Umbilical cord (tissue), 2 donors: ENCODE measurements at places on chromosomes 16 and 17.

DNA sequence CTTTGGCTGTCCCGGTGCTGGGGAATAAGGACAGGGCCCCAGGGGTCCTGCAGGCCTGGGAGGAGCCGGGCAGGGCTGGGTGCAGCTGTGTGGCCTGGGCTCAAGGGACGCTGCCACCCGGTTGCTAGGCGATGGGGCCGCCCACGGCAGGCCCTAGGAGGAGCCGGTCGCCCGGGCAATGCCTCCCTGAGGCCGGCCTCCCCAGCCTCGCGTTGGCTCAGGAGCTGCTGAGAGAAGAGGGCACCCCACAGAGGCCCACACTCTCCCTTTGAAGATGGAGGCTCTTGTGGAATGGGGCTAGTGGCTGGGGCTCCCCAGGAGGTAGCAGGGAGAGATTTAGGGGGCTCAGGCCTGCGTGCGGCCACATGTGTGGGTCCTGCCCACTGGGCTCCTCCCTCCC lies at the start of gene CIBAR2:
CIBAR2 (minus strand) TSS at position 109 of the 400 bp plus-strand sequence. CDS start 120 bp downstream, outside the sequence.
- no peak for DNase-seq

GRCh38 chr17:48442819-48443218 lies 12.8 kb upstream of the SKAP1 start:
- DNase-seq = no peak

DNA sequence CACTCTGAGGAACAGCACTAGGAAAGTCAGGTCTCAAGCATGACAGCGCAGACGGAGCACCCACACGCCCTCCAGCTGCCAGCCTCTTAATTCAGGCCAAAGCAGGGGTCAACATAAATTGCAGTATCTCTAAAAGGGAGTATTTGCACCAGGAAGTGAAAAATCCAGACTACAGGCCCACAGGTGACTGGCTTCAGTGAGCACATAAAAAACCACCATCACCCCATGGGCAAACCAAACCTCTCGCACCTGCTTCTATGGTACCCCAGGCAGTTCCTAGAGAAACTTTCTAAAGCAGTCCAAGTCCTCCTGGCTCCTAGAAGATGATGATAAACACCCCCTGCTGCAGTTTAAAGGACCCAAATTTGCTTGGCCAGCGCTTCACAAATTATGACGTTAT lies 129.8 kb downstream of the ZNF423 start:
- DNase-seq = no peak

- DNase-seq = no peak
Observed at GRCh38 chr16:12315330-12316136, 339.0 kb downstream of the SNX29 start.

DNA sequence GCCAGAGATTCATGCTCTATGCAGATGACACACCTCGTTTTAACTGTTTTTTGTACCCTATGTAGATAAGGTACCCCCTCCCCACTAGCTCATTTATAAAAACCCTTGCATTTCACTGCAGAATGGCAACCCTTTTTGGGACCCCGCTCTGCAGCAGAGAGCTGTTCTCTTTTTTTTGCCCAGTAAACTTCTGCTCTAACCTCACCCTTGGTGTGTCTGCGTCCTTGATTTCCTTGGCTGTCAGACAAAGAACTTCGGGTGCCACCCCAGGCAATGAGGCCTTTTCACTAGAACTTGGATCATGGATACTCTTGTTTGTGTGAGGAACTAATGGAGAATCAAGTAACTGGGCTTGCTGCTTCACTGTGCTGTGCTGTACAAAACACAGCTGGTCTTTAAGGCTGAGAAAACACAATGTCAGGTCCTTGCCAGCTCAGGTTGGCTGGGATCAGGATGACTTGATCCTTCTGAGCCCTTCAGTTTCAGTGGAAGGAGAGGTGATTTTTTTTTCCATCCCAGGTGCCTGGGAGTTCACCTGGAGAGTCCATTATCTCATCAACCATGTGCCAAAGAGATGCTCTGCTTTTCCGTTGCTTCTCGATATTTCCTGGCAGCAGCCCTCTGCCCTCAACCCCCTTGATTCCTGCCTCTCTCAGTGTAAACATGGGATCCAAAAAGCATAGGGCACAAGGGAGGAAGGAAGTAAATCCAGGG lies 133.2 kb upstream of the FAM20A start:
- DNase-seq = no peak

DNA sequence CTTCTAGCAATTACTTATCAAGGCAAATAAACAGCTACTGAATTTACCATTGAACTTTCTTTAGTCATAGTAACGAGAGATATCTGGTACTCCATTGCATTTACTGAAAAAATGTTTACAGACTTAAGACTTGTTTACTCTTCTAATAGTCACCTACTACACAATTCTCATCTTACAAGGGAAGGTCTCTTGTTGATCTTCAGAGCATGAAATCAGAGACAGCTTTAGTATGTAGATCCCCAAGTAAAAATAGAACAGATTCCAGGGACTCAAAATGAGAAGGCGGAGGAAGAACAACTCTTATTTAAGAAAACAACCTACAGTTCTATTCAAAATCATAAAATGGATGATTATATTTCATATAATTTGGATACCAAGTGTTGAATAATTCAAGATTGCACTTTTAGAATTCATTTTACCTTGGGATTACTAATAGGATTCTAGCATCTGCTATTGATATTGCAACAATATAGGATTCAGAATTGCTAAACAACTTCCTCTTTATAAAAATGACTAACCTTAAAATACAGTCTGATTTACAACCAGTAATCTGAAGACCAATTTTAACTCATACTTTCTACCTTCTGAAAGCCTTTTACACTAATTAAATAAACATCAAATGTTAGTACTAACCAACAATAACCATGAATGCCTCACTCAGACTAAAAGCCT lies 20.8 kb downstream of the UBE2G1 start:
- DNase-seq = no peak

DNA sequence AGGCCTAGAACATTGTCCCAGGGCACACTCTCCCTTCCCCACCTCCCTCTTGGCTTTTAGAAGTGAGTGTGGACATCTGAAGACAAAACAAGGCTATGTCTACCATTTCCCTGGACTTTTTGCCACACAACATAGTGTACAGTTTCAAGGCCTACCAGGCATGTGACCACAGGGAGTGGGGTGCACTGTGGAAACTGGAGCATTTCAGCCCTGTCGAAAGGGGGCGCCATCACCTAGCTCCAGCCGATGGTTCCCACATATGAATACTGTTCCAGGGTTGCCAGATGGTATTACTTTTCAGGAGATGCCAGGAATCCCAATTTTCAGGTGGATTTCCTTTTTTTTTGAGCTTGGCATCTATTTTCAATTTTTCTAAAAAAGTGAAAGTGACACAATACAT lies 140.7 kb downstream of the KATNIP start:
- DNase-seq = no peak

- DNase-seq = no peak
Observed at GRCh38 chr17:71098071-71098470, 928.7 kb downstream of the KCNJ2 start.

- DNase-seq = no peak
Observed at GRCh38 chr17:28706471-28707338, 5.0 kb downstream of the PROCA1 start.

- peak; percentile 53 for DNase-seq
Observed at GRCh38 chr17:9021158-9021991, at the start of gene NTN1. NTN1 (plus strand) TSS chr17:9021510; CDS start chr17:9022374, 864 bp downstream.

GRCh38 chr17:3032258-3033247 lies 30.9 kb downstream of the OR1D5 start:
- no peak for DNase-seq

DNA sequence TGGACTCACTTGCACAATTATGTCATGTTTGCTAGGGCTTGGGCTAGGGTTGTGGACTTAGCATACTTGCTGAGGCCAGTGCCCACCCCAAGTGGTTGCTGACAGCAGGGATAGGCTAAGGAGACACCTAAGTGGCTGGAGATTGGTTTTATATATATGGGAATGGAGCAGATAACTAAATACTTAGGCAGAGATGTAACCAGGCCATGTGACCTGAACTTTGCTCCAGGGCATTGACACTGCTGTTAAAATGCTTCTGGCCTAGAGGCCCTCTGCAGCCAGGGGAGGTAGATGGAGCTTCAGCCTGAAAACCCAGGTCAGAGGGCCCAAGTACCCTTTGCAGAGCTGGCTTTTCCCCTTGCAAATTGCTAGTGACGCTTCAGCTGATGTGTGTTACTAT lies 1.4 kb upstream of the ITGB3 start:
- DNase-seq = no peak

GRCh38 chr16:66950971-66951790 lies 9.9 kb upstream of the CES3 start:
- DNase-seq = no peak

DNA sequence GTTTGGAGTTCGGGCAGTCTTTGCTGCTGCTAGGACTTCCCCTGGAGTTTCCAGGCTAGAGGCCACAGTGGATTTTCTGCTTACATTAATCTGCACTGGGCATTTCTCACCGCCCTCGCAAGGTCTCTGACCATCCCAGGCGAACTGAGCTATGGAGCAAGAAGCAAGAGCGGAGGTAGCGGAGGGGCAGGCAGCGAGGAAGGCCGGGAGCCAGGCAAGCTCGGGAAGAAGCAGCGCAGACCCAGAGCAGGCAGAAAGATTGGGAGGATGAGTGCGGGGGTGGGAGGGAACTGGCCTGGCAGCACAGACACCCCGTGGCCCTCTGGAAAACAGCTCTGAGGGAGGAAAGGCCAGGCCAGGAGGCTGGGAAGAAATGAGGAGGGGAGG lies 3.8 kb downstream of the COTL1 start:
- peak; percentile 72 for DNase-seq

- DNase-seq = no peak
Observed at GRCh38 chr16:4813251-4814003, 11.0 kb upstream of the ROGDI start.

GRCh38 chr17:1047177-1047878 lies 50.4 kb downstream of the TIMM22 start:
- DNase-seq = peak; percentile 79

DNA sequence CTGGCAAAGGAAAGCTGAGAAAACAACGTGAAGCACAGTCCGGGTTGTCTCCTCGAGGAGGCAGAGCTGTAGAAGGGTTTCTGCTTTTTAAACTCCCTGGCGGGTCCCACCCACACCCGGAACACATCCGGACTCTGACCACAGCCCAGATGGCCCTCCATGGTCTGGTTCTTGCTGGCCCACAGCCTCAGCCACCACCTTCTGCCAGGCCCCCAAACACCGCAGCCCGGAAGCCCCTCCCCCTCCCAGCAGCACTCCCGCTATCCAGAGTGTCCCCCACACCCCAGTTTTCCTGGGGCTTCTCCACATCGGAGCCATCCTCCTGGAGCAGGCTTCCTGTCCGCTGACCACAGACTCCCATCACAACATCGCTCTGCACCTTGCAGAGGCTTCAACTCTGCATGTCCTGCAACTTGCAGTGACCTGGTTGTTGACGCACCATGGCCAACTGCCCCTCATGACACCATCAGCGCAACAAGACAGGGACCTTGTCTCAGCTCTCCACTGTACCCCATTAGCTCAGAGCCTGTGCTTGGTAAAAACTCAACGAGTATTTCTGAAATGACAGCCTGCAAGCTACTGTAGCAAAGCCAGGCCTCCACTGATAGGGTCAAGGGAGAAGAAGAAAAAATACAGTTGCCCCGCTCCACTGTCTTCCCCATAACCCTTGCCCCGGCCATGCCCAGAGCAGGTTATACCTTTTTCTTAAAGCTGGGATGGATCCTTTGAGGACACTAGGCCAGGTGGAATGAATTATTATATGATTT lies 129.8 kb downstream of the C16orf78 start:
- no peak for DNase-seq

GRCh38 chr17:66746736-66747135 lies 88.2 kb upstream of the CACNG5 start:
- no peak for DNase-seq

DNA sequence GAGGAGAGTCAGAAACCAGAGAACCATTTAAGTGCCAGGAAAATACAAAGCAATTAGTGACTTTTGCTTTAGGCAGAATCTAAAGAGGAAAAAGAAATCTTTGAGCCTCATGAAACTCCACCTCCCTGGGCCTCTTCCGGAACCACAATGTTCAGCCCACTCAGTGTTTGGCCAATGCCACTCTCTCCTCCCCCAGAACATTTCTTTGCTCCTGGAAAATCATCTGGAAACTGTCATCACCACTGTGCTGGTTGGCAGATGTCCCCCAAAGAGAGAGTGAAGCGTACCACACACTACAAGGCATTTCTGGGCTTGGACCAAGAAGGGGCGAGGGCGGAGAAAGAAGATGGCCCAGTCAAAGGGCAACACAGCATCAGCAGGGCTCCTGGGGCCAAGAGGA lies 7.1 kb upstream of the SOX9 start:
- DNase-seq = no peak

DNA sequence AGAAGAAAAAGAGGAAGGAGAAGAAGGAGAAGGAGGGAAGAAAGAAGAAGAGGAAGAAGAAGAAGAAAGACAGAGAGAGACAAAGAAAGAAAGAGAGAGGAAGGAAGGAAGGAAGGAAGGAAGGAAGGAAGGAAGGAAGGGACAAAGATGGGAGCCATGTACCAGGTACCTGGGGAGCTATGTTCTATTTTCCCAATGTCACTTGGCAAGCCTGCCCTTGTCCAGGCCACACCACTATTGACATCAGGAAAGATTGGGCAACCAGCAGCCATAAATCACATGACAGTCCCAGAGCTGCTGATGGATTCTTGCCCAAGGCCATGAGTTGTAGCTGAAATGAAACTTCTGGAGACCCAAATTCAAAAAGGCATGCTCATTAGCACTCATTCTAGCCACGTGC lies 2.7 kb upstream of the CES1 start:
- DNase-seq = no peak

DNA sequence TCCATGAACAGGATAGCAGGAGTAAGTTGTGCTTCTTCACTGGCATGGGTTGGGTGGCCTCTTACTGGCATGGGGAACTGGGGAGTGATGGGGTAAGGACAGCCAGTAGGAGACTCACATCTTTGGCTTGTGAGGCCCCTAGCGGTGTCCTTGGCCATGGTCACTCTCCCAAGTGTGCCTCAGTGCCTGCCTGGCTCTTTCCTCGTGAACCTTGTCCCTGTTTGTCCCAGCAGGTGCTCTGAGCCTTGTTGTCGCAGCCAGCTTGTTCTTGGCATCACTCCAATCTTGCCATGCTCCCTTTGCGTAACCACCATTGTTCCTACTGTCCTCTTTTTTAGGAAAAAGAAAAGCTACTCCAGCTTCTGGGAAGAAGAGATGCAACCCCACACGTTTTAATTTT lies 53.6 kb upstream of the SDK2 start:
- no peak for DNase-seq

GRCh38 chr16:15592324-15592723 lies 50.6 kb downstream of the MARF1 start:
- DNase-seq = no peak

- peak; percentile 66 for DNase-seq
Observed at GRCh38 chr17:76909971-76910760, 42.0 kb downstream of the MGAT5B start.

GRCh38 chr16:65713181-65713808 lies 591.4 kb upstream of the CDH11 start:
- DNase-seq = no peak

- no peak for DNase-seq
Observed at GRCh38 chr16:50887500-50888298, 145.8 kb downstream of the CYLD start.

- DNase-seq = no peak
Observed at GRCh38 chr16:78591682-78592103, 492.2 kb downstream of the WWOX start.

DNA sequence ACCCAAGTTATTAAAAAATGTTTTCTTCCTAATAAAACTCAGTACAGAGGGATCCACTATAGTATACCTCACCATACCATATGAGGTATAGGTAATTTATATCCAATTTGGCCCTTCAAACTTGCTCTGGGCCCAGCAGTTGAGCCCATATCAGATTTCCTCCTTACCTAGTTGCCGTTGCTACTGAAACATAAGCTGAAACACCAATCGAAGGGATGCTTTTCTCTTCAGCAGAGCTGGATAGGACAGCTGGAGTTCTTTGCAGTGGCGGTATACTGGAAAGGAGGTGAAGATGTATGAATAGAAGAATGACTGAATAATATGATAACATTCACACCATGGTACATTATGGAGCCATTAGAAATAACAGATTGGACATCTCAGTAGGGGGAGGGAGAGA lies 42.7 kb downstream of the TNRC6C start:
- DNase-seq = no peak
